ENCODE measurements at places on chromosomes 1 and 21.
A peak's percentile ranks its signal among the peaks of the same experiment; 100 is the strongest.

GRCh38 chr1:61184040-61184713, 101.8 kb downstream of the NFIA start:
- no peak for DNase-seq

DNA sequence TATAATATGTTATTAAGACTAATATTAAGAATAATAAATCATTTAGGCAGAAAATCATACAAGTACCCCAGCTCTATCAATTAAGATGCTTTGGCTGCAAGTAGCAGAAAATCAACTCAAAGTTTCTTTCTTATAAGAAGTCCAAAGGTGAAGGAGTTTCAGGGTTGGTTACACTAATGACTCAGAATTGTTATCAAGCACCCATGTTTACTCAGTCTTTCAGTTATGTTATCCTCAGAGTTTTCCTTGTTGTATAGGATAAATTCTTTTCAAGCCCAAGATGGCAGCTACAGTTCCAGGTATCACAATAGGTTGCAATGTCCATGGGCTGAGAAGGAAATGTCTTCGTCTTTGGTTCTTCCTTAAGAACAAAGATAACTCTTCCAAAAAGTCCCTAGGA, 163.6 kb downstream of the TNFSF18 start:
- no peak for DNase-seq

DNA sequence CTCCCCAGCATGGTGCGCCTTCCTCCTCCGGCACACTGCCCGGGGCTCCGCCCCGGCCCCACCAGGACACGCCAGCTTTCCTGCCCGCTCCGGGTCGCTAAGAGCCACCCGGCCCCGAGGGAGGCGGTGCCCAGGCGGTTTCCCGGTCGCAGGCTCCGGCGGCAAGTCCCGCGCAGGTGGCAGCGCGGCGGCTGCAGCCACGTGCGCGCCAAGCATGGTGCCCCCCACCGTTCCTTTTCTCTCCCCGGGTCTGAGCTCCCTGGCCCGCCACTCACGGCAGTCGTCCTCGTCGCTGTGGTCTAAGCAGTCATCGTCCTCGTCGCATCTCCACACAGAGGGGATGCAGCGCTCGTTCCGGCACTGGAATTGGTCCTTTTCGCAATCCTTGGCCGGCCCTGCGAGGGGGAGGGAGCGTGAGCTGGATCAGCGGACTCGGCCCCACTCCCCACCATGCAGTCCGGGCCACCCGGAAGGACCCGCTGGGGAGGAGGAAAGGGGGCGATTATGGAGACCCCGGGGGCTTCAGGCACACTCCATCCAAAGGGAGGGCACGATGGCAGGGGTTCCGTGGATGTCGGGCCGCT, 1.2 kb downstream of the LRP8 start:
- peak; percentile 60 for DNase-seq

DNA sequence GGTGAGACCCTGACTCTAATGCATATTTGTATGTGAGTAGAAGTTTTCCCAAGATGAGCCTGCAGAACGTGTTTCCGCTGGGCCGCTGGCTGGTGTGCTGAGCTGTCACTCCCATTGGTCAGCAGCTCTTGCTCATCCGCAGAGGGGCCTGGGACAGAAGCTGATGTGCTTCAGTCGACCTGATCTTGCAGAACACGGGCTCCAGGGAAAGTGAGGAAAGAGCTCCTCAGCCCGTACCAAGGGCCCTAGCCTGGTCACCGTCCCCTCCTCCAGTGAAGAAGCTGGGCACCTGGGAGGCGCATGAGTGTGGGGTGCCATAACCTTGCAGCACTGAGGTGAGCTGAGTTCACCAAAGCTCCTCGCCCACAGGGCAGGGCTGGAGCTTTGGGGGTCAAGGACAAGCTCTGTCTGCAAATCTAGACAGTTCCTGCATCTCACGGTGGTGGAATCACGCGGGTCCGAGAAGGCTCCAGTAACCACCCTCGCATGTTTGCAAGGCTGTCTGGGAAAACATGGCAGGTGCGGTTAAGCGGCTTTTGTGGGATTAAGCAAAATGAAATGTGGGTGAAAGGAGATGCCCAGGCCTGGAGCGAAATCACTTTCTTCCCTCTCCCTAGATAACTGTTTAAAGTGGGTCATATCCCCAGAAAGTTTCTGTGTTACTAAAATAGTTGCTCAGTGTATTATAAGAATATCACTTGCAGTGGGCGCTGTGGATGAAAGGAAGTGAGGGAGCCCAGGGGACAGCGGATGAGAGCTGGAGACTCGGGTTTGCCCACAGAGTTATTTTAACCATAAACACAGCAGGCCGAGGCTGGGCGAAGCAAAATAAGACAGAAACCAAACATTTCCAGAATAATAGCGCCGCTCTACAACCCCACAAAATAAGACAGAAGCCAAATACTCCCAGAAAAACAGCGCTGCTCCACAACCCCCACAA, 33.1 kb upstream of the LRRC3 start:
- no peak for DNase-seq

GRCh38 chr1:17059391-17060305, 5.8 kb upstream of the SDHB start:
- peak; percentile 16 for DNase-seq

GRCh38 chr1:246617768-246618167, 51.5 kb downstream of the CNST start:
- no peak for DNase-seq

GRCh38 chr1:229002451-229002960, 267.2 kb downstream of the RHOU start:
- DNase-seq: no peak

DNA sequence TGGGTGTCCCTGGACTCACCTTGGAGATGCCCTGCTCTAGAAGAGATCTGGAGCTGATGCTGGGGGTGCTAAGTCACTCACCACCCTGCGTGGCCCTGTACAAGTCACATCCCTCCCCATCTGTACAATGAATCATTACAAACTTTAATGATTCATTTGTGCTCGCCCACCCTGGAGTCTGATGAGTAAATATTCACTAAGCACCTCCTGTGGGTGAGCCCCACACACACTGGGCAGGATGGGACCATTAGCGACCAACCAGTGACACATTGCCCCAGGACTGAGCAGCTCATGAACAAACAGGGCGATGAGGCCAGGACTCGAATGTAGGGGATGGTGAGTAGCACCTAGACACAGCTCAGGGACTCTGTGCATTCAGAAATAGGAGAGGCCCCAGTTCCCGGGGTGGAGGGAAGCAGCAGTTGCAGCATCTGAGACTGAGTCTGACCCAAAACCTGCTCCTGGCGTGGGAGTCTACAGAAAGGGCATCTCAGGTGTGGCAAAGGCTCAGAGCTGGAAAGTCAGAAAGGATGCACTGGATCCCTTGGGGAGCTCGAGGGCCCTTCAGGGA, 18.1 kb upstream of the PDZK1IP1 start:
- no peak for DNase-seq

GRCh38 chr1:215888159-215888558, 321.1 kb downstream of the KCTD3 start:
- no peak for DNase-seq

GRCh38 chr1:161720422-161720821, 922 bp upstream of the FCRLB start:
- DNase-seq: no peak

DNA sequence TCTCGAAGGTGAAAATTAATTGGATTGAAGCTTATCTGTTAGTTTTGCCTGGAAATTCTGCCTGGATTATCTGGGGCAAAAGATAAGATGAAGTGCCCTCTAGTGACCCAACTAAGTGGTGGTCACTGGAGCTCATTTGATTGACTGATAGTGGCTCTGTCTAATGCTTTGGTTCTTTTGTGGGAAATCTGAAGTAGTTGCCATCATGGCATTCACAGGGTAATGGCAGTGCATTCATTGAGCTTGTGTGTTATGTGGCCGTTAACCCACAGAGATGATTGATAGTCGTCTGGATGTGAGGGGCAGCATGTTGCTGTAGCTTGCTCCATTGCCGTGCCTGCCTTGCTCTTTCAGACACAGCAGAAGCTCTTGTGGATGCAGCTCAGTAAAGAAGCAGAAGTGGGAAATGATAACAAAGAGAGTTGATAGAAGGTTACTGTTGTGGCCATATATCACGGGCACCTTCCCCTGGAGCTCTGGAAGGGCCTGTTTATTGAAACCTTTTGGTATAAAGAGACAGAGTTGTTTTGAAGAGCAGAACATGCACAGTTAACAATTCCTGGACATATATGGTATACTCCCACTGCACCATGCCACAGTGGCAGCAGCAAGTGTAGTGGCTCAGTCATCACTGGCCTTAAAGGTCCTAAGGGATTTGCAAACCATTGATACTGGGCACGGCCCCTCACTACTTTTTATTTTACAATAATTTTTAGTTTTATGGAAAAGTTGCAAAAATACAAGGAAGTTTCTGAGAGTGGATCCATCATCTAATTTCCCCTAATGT, 42.0 kb downstream of the CXADR start:
- DNase-seq: no peak

- DNase-seq: no peak
Measured at GRCh38 chr1:195763146-195763906, 844.9 kb downstream of the KCNT2 start.

GRCh38 chr21:35796844-35797243, 263.5 kb downstream of the SETD4 start:
- DNase-seq: no peak

- DNase-seq: no peak
Measured at GRCh38 chr1:187634940-187635339, 806.2 kb downstream of the PLA2G4A start.

GRCh38 chr1:200490183-200490582, 80.3 kb upstream of the ZNF281 start:
- DNase-seq: no peak

DNA sequence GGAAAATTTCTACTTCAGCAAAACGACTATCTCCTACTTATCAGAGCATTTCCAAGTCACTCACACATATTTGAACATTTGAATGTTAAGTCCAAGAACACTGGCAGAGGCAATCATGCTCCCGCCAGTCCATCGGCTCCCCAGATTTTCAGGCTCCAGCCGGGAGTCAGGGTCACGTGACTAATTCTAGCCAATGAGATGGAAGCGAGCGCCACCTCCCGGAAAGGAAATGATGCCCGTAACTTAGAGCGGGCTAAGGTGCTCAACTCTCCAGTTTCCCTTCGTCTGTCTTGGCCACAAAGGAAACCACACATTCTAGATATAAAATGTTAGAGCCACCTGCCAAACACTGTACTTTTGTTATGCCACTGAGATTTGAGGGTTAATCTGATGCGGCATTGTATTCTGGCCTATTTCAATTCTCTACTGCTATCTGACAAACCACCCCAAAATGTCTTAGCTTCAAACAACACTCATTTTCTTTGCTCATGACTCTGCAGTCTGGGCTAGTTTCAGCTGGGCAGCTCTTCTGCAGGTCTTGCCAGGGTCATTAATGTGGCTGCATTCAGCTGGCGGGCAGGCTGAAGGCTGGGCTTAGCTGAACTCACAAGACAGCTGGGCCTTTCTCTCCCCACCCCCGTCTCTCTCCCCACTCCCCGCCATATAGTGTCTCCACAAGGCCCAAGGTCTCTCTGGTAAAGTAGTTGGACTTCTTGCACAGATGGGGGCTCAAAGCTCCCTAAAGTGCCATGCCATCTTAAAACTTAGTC, 16.5 kb upstream of the LHX4 start:
- no peak for DNase-seq

DNA sequence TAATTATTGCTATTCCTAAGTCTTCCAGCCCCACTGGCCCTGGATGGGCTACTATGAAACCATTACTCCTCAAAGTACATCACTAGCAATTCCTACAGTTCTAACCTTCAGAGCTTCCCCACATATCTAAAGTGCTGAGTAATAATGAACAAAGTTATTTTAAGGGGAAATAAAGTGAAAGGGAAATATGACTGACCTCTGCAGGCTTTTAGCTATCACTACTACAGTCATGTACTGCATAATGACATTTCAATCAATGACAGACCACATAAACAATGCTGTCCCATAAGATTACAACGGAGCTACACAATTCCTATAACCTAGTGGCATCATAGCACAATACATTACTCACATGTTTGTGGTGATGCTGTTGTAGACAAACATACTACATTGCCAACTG, 32.5 kb upstream of the ASPM start:
- DNase-seq: no peak

Measured in stimulated activated CD8-positive, alpha-beta memory T cell treated with anti-CD3 and anti-CD28 coated beads, Interleukin-15, amount 100 ng/mL, for 48 hours (primary cell).